PC-9 (cell line): ENCODE measurements at places on chromosomes 5 and 9.

- no peak overlapping the region for H3K27ac ChIP-seq
- H3K4me1 ChIP-seq, result no peaks in the 10 kb centered on the region
- peaks cover 3% of the 10 kb centered on the region; the same call in 1 of the 2 replicates for H3K36me3 ChIP-seq
These were observed 157.2 kb downstream of the AP3B1 start for GRCh38 chr5:78137290-78137689.

DNA sequence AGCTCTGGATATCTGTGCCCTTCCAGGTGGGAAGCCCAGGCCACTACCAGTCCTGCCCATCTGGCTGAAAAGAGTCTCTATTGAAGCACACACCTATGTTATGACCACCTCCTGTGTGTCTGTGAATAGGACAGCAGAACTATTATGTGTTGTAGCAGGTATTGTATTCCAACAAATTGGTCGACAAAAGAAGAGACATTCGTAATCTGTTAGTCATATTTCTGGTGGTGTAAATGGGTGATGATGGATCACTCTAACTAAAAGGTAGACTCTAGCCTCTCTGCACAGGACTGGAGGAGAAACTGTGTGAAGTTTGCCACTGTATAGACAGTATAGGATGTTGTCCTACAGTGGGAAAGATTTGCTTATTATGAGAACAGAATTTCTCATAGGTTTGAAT, 416.1 kb downstream of the TMEM38B start:
- H3K27me3 ChIP-seq, result no peaks in the 10 kb centered on the region
- no peak for DNase-seq
- H3K4me3 ChIP-seq, result no peak overlapping the region
- no peaks in the 10 kb centered on the region for H3K36me3 ChIP-seq
- no peaks in the 10 kb centered on the region for H3K4me1 ChIP-seq

DNA sequence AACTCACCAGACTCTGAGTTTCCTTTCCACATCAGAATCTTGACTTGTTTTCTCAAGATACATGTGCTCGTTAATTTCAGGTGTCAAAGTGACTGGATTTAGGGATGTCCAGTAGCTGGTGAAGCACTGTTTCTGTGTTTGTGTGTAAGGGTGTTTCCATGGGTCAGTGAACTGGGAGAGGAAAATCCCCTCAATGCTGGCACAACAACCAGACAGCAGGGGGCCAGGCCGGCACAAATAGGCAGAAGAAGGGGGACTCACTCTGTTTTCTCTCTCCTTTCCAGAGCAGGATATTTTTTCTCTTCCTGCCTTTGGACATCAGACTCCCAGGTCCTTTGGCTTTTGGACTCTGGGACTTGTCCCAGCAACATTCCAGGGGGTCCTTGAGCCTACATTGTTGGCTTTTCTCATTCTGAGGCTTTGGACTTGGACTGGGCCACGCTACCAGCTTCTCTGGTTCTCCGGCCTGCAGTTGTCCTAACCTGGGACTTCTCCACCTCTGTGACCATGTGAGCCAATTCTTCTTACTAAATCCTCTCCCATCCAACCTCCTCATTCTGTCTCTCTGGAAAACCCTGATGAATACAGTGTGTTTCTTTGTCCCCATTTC, 144.0 kb downstream of the CAAP1 start:
- DNase-seq, result no peak
- no peaks in the 10 kb centered on the region for H3K36me3 ChIP-seq
- H3K4me3 ChIP-seq, result no peak overlapping the region
- no peak overlapping the region for H3K27ac ChIP-seq
- peaks cover 10% of the 10 kb centered on the region for H3K4me1 ChIP-seq

DNA sequence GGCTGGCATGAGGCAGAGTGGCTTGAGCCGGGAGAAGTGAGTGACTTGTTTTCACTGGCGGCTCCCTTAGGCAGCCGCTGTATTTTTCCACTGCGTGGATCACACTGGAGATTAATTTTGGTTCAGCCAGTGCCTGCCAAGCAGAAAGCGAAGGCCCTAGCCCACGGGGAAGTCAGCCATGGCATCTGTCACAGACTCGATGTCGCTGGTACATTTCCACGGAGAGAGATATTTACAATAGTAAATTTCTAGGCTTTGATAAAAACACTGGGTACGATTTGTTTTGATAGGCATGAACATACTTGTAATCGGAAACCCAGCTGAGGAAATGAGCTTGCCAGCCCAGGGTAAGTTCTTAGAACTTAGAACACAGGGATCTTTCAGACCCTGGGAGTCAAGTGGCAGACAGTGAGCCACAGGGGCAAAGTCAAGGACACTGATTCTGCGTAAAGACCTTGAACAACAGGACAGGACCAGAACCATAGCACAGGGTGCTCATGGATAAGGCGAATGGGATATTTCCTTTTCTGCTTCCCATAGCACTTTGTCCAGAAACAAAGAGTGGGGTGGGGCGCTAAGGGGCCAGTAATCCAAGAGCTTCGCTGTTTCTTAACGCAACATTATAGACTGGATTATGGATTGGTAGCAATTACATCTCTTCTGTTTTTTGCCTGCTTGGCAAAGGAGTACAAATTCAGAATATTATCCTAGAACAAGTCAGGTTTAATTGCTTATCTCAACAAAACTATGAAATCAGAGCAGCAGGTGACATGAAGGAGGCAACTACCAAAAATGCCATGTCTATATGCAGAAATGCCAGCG, 4.5 kb downstream of the DUSP1 start:
- no peak for DNase-seq
- no peaks in the 10 kb centered on the region for H3K27me3 ChIP-seq
- peaks cover 25% of the 10 kb centered on the region; the same call in 1 of the 2 replicates for H3K36me3 ChIP-seq
- H3K4me1 ChIP-seq, result peaks cover 33% of the 10 kb centered on the region
- H3K4me3 ChIP-seq, result no peak overlapping the region

DNA sequence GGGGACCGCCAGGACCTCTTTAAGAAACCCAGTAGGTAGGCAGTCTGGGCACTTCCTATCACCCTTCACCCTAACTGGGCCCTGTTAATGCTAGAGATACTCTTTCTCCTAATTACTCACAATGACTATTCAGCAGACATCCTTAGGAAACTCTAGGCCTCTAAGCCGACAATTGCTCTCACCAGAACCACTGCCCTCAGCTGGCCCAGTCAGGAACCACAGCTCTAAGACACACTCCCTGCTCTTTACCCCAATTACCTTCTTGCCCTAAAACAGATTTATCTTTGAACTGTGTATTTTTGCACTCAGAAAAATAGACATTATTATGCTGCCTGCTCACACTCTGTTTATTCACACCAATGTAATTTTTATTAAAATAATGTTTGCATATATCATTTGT, 432.6 kb upstream of the SLC30A5 start:
- peaks cover 19% of the 10 kb centered on the region for H3K4me1 ChIP-seq
- no peak for DNase-seq
- H3K27me3 ChIP-seq, result no peaks in the 10 kb centered on the region
- H3K36me3 ChIP-seq, result no peaks in the 10 kb centered on the region

GRCh38 chr5:80928073-80928472, 32.1 kb upstream of the RASGRF2 start:
- no peaks in the 10 kb centered on the region for H3K27me3 ChIP-seq
- no peaks in the 10 kb centered on the region for H3K4me1 ChIP-seq
- no peak for DNase-seq
- no peak overlapping the region for H3K4me3 ChIP-seq

DNA sequence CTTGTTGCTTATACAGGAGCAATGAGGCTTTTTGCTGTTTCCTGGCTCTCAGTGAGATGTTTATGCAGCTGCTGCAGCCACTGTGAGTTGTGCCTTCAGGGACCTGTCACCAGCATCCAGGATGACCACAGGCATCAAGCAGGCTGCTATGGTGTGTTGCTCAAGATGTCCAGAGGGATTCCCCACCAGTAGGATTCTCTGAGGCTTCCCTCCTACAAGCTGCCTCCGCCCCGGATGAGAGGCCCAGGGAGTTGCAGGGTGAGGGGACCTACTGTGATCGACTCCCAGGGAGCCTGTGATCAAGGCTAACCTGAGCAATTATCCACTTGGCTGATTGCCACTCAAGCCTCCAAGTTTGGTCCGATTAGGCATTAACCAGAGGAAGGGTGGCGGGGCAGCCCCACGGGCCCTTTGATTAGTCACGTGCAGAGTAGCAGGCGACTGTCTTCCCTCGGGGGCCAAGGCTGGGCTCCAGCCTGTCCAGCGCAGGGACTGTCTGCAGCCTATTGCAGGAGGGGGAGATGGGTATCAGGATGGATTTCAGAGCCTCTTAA, 1.8 kb upstream of the FAT2 start:
- DNase-seq, result no peak
- H3K4me1 ChIP-seq, result peaks cover 21% of the 10 kb centered on the region
- H3K36me3 ChIP-seq, result no peaks in the 10 kb centered on the region
- H3K27me3 ChIP-seq, result no peaks in the 10 kb centered on the region
- no peak overlapping the region for H3K27ac ChIP-seq

DNA sequence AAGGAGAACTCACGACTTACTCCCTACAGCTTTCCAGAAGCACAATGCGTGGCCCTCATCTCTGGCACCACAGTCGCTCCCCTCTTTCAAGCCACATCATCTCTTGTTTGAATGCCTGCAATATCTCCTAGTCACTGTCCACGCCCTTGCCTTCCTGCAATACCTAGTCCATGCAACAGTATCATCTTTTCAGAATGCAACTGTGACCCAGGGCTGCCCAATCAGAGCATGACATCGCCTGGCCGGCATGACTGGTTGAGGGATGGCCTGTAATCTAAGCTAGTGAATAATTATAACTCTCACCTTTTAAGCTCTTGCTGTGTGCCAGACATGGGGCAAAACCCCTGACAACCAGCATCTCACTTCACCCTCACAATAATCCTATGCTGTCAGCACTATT, 52.5 kb upstream of the CPEB4 start:
- no peak overlapping the region for H3K4me3 ChIP-seq
- H3K36me3 ChIP-seq, result no peaks in the 10 kb centered on the region
- no peak overlapping the region for H3K27ac ChIP-seq
- H3K4me1 ChIP-seq, result peaks cover 27% of the 10 kb centered on the region

DNA sequence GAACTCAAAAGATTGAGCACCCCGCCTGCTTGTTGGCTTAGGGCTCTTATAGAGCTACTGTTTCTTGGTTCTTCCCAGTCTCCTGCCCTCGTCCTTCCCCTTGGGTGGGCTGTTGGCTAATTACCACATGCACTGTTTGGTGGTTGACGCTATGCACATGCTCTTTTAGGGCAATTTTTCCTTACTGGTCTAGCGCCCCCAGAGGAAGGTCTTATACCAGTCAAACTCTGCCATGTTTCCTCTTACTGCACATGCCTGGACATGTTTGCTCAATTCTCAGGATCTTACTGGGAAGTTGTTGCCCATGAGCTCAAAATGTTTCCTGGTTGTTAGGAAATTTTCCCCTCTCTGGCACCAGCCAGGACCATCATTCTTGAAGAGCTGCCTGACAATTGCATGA, 101.9 kb downstream of the SLC28A3 start:
- no peak overlapping the region for H3K27ac ChIP-seq
- no peak for DNase-seq
- H3K36me3 ChIP-seq, result no peaks in the 10 kb centered on the region
- H3K27me3 ChIP-seq, result no peaks in the 10 kb centered on the region
- no peak overlapping the region for H3K4me3 ChIP-seq

DNA sequence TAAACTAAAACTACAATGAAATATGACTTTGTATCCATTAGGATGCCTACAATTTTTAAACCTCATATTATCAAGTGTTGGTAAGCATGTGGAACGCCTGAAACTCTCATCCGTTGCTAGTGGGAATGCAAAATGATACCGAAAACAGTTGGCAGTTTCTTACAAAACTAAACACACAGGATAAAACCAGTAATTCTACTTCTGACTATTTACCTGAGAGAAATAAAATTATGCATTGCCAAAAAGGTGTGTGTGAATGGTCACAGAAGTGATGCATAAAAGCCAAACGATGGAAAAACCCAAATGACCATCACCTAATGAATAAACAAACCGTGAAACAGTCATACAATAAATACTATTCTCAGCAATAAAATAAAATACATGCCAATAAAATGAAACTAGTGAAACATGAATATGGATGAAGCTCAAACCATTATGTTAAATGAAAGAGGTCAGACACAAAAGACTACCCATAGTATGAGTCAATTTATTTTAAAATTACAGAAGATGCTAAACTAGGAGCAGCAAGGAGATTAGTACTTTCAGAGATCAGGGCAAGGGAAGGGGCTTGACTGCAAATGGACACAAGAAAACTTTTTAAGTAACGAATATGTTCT, 13.4 kb downstream of the AUH start:
- H3K27ac ChIP-seq, result no peak overlapping the region
- DNase-seq, result no peak
- H3K27me3 ChIP-seq, result no peaks in the 10 kb centered on the region

DNA sequence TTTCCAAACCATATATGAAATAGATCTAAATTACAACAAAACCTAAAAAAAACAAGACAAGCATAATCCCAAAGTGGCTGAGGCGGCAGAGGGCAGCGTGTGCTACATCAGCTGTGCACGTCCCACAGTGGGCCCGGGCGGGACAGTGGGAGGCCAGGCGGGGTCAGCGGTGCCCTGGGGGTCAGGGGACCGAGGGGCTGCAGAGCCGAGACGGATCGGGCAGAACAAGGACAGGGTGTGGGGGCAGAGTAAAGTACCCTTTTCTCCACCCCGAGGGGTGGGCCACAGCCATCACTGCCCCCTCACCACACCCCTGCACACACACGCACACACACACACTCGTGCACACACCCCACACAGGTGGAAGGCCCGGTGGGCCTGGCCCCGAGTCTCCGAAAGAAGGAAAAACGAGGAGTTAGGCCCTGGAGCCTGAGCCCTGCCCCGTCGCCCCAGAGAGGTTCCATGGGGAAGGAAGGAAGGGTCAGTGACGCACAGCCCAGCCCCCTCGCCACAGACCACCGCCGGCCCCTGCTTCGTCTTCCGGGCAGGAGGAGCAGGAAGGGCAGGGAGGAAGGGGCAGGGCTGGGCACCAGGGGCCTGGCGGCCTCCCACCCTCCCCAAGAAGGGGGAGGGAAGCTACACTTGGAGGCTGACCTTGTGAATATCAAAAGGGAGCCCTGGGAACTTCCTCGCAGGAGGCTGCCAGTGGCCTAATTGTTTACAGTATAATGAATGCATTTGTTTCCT, 49.6 kb upstream of the UBAC1 start:
- no peaks in the 10 kb centered on the region for H3K36me3 ChIP-seq
- no peak overlapping the region for H3K4me3 ChIP-seq
- no peaks in the 10 kb centered on the region for H3K4me1 ChIP-seq
- H3K27ac ChIP-seq, result no peak overlapping the region

GRCh38 chr9:17165764-17166163, 30.9 kb downstream of the CNTLN start:
- no peak overlapping the region for H3K27ac ChIP-seq
- DNase-seq, result no peak
- no peaks in the 10 kb centered on the region for H3K36me3 ChIP-seq
- no peaks in the 10 kb centered on the region for H3K27me3 ChIP-seq
- no peak overlapping the region for H3K4me3 ChIP-seq
